ENCODE measurements at places on chromosomes 12 and 14.

DNA sequence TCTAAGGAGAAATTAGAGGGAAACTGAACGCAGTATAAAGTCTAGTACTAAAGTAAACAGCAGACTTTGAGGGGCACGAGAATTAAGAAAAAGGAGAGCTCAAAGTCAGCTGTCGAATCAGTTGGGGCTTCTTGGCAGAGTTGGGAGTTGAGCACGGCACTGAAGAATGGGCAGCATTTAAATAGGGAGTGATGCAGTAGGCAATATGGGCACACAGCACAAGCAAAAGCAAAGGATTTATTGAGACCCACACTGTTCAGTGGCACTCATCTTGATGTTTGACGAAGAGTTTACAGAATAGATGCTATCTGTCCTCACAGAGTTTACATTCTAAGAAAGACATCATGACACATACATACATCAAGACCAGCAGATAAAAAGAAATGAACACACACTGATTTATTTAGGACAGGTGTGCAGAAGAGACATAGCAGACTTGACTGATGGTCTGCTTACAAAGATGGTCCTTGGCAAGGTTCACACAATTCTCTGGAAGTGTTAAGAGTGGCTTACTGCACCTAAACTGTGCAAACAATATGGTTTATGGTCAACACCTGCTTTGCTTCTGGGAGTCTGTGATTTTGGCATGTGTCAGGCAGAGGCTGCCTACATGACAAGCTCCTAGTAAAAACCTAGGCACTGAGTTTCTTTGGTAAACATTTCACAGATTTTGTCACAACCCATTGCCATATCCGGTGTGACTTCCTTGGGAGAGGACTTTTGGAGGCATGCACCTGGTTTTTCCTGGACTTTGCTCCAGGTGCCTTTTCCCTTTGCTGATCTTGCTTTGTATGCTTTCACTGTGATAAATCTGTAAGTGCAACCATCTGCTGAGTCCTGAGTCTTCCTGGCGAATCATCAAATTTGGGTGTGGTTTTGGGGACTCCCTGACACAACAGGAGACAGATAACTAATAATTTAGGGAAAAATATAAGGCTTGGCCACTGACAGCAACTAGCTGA is 26.3 kb downstream of the ALKBH1 start:
- no peak for DNase-seq

GRCh38 chr12:100741084-100741711 is 53.4 kb upstream of the ANO4 start:
- peak; percentile 13 for DNase-seq

DNA sequence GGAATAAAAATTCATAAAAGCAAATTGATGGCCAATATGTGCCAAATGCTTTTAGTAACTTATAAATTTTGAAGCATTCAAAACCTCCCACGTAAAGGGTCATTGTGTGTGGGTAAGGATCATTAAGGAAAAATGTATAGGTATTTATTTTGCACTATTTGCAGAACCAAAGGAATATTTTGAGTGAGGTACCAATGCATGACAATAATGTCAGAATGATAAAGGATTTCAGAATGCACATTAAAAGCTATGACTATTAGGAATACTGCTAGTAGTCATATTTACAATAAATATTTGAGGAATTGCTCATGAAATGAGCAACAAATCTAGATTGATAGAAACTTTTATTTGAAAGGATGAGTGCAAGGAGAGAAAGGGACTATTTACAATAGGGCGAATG is 932.8 kb downstream of the SLC6A15 start:
- DNase-seq, result no peak

- DNase-seq, result no peak
Measured at GRCh38 chr12:132492522-132492921, 2.6 kb downstream of the FBRSL1 start.

GRCh38 chr14:105409364-105409763 is 10.3 kb upstream of the MTA1 start:
- no peak for DNase-seq

DNA sequence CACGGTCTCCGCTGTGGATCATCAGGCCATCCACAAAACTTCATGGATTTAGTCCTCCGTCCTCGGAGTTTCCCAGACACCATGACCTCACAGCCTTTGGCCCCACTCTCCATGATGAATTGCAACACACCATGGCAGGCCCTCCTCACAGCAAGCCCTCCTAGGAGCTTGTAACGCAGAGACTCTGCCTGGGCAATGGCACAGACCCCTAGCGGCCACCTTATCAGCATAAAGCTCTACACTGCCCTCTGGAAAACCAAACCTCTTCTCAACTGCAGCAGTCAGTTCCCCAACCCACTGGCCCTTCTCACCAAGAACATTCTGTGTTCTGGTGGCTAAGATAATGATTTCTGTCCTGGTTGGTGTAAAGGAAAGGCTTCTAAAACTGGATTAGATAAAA is 238.4 kb upstream of the USP15 start:
- DNase-seq, result no peak

- DNase-seq, result peak; percentile 91
Measured at GRCh38 chr12:53052419-53053217, 2.8 kb downstream of the TNS2 start.

- no peak for DNase-seq
Measured at GRCh38 chr14:75254381-75254822, 24.2 kb upstream of the FOS start.

DNA sequence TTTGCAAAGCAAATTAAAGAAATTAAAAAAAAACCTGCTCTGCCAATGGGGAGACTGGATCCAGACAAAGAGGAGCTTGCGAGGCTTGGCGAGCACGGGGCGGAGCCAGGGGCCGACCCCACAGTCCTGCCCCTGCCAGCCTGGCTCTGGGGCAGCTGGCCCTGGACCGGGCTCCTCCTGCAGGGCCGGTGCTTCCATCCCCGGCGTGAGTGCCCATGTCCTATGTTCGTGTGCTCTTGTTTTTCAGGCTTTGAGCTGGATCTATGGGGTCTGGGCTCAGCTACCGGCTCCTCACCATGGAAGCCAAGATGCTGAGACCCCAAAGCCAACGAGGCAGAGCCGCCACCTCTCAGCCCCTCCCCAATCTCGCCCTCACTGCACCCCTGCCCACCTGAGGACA is 176.8 kb downstream of the KIF26A start:
- no peak for DNase-seq

DNA sequence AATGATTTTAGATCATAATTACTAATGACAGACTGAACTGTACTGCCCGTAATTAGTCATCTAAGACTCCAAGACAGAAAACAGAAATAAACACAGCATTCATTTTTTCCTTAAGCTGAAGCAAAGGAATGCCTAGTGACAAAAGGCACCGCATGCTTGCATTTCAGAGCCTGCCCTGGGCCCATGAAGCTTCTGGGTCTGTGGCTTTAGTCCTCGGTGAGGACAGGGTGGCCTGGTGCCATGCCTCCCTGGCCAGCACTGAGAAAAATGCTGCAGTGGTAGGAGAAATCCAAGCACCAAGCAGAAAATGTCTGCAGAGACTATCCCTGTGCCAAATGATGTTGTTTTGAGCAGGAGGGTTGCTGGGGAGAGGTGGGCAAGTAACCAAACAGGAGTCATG is 171.6 kb downstream of the CALM1 start:
- DNase-seq, result no peak

GRCh38 chr12:22101749-22102243 is 55.8 kb downstream of the CMAS start:
- peak; percentile 17 for DNase-seq

- DNase-seq, result no peak
Measured at GRCh38 chr14:77316872-77317301, 3.8 kb downstream of the POMT2 start.

DNA sequence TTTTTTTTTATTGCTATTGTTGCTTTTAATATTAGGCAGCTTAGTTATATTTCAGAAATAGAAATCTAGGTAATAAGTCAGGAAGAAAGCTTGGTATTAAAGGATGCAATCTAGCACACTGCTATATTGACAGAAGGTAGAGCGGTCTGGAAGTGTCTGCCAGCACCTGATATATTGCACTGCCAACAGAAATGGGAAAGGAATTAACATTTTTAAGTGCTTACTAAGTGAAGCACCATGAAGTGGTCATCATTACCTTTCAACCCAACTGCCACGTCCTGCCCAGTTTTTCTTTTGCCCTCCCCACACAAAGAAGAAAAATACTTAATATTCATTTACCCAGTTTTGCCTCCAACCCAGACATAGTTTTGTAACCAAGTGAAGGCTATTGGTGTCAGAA is 163.5 kb downstream of the KITLG start:
- DNase-seq, result no peak
